Activated gamma-delta T cell treated with anti-CD3 and anti-CD28 coated beads, Interleukin-2, amount 50 U/mL, for 16 hours (primary cell): ENCODE measurements at places on chromosomes 3 and 15.

- DNase-seq = no peak
Measured at GRCh38 chr3:166554023-166554422, 716.8 kb upstream of the BCHE start.

GRCh38 chr15:86001200-86001599, 78.5 kb upstream of the AGBL1 start:
- no peak for DNase-seq

DNA sequence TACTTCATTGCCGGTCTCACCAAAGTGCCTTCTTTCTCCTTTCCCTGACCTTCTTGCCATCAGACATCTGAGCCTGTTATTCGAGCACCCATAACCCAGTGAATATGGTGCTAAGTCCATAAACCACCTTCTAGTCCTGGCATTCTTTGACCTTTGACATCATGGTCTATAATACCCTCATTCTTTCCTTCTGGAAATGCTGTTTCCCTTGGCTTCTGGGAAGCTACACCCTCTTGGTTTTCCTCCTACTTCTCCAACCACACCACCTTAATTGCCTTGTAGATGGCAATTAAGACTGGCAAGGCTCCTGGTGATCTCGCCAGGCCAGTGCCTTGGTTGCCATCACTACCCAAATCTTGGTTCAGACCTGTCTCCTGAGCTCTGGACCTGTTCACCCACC, 56.1 kb upstream of the TRAK1 start:
- DNase-seq = no peak

DNA sequence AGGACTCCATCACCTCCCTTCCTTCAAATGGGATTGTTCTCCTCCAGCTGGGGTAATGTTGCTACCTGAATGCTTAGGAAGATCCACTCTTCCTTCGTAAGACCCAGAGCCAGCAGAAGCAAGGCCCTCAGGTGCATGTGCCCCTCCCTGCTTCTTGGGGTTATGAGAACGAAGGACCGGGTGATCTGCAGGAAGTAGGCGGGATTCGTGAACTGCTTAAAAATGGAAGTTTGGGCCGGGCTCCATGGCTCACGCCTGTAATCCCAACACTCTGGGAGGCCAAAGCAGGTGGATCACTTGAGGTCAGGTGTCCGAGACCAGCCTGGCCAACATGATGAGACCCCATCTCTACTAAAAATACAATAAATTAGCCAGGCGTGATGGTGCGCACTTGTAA, 8.0 kb downstream of the TLR9 start:
- DNase-seq = no peak

- DNase-seq = no peak
Measured at GRCh38 chr3:16061491-16061890, 113.0 kb upstream of the GALNT15 start.

DNA sequence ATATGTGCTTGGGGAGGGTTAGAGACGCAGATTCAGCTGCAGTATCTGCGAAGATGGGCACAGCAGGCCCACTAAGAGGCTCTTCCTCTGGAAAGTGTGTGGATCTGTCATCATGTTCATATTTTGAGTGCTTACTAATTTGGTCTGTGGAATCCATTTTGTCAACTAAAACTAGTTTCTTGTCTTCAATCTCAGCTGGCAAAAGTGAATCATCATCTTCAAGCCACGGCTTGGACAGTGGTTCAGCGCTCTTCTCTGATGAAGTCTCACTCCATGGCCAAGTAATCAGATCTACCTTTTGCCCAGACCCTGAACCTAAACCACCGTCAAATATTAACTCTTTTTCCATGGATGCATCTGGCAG, 76.2 kb downstream of the IMPG2 start:
- DNase-seq = no peak

GRCh38 chr3:178851564-178851963, 220.0 kb downstream of the ZMAT3 start:
- DNase-seq = no peak

GRCh38 chr15:67405208-67406191, 115.4 kb upstream of the C15orf61 start:
- no peak for DNase-seq

DNA sequence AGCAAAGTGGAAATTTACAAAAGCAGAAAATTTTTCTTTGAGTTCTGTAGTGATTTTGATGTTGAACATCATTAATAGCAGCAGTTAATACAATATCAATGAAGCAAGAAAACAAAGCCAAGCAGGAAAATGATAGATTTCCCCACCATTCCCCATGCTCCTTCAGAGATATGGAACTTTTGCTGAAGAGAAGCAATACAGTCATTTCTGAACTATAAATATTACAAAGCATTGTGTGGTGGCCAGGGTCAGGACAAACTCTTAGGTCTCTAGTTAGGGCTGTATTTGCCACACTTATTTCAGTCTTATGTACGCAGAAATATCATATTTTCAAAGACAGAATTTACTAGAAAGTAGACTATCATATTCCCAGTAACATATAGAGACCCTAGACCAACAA, 88.8 kb upstream of the P3H2 start:
- no peak for DNase-seq

DNA sequence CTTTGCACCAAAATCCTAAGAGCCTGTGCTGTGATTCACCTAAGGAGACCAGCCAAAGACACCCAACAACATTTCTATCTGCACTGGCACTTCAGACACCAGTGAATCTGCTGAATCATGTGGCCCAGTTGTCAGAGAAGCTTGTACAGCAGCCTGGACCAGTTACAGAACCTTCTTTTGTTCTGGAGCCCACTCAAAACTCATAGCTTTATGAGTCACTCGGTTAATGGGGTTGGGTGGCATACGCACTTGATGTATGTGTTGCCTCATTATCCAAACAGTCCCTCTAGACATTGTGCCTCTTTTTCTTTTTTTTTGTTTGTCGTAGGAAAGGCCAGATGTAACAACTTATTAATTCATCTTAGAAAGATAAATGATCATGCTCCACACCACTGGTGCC, 25.6 kb upstream of the GOLGA6L2 start:
- DNase-seq = no peak

DNA sequence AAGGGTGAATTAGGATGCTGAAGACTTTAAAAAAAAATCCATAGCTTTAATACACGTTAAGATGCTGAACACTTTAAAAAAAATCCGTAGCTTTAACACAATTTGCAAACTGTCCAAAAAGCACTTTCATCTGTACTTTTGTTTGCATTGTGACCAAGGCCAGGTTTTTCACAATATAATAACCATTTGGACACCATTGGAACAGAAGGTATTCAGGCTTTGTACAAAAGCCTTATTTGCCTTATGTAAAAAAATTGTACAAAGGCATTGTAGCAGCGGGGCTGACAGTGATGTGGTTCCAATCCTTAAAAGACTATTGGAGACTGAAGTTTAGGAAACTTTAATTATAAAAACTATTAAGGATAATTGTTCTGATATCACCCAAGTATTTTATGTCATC, 15.2 kb upstream of the ICE2 start:
- DNase-seq = no peak

- peak; percentile 24 for DNase-seq
Measured at GRCh38 chr15:64634027-64634426, 141.4 kb downstream of the RBPMS2 start.

- no peak for DNase-seq
Measured at GRCh38 chr3:23439080-23439479, 236.0 kb downstream of the UBE2E2 start.

- DNase-seq = no peak
Measured at GRCh38 chr15:58016581-58017175, 48.8 kb downstream of the ALDH1A2 start.

GRCh38 chr3:142633073-142633472, 36.9 kb downstream of the PLS1 start:
- no peak for DNase-seq

- no peak for DNase-seq
Measured at GRCh38 chr3:165078293-165078692, at the start of gene SI. TSS of gene SI (minus strand) at chr3:165078496. CDS start at chr3:165076012, 2,484 bp downstream.

DNA sequence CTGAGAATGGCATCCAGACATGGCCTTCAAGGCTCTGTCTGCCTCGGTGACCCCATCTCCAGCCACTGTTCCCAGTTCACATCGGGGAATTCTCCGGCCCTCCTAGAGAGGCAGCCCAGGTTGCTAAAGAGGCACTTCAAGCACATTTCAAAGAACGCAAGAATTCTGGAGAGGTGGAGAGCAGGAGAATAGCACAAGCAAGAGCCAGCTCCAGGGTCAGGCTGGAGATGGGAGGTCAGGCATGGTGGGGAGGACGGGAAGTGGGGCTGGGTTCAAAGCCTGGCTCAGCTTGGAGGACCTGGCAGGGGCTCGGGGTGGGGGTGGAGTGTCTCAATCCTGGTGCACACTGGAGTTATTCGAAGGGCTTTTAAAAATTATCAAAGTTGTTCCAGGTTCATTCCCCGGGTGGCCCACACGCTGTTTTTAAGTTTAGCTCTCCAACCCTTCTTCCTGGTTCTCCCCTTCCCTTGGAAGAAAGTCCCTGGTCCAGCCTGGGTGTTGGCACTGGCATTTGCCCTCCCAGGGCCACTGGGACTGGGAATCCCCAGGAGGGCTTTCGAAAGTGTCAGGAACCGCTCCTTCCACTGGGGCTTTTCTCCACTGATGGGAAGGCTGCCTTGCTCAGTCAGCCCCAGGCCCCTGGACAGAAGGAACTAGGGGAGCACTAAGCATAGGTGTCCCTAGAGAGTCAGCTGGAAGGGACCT, 35.8 kb downstream of the ZNF710 start:
- DNase-seq = no peak

GRCh38 chr15:96728591-96728990, 398.1 kb downstream of the NR2F2 start:
- no peak for DNase-seq

DNA sequence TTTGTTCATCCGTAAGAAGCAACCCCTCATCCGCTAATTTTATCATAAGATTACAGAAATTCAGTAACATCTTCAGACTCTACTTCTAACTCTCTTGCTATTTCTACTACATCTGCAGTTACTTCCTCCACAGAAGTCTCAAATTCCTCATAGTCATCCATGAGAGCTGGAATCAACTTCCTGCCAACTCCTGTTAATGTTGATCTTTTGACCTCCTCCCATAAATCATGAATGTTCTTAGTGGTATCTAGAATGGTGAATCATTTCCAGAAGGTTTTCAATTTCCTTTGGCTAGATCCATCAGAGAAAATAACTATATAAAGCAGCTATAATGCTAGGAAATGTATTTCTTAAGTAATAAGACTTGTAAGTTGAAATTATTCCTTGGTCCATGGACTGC, 115.1 kb downstream of the TAFA4 start:
- no peak for DNase-seq

DNA sequence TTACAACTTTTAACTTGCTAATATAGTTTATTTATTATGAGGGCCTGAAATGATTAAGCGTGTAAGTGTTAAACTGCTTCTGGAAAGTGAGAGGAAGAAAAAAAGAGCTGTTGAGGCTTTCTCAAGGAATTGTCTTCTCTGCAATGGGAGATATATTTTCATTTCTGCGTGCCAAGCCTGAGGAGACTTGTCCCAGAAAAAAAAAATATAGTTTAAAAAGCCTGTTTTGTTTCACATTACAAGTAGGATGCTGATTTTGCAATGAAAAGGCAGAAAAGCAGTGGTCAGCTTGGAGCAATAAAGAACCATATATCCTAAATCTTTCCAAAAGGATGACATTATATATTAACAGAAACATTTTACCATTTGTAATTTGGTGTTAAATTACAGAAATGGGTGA, 115.5 kb downstream of the GMNC start:
- DNase-seq = no peak

DNA sequence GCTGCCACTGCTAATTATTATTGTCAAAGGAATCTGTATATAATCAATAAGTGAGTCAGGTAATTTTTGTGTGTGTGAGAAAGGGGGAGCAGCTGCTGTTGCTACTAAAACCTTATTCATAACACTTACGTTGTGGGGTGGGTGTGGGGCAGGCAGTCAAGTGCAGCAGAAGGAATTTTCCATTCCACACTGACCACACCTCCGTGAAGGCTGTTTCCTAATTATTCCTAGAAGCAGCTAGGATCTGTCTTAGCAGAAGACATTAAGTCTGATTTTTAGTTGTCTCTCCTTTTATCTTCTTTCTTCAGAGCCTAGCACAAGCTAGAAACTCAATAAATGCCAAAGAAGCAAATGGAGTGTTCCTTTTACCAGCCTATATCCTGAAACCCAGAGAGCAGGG, 4.0 kb upstream of the U2SURP start:
- DNase-seq = no peak

DNA sequence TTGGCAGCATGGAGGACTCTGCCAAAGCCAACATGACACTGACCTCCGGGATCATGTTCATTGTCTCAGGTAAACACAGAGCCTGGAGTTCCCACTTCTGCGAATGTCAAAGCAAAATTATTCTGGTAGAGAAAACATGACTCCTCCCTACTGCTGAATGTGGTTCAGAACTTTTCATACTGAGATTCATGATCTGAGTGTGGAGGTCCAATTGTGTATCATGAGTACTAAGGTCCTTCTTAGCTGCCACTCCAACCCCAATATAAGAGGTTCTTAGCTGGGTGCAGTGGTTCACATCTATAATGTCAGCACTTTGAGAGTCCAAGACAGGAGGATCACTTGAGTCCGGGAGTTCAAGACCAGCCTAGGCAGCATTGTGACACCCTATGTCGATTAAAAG, 13.8 kb downstream of the CLDN18 start:
- DNase-seq = no peak

DNA sequence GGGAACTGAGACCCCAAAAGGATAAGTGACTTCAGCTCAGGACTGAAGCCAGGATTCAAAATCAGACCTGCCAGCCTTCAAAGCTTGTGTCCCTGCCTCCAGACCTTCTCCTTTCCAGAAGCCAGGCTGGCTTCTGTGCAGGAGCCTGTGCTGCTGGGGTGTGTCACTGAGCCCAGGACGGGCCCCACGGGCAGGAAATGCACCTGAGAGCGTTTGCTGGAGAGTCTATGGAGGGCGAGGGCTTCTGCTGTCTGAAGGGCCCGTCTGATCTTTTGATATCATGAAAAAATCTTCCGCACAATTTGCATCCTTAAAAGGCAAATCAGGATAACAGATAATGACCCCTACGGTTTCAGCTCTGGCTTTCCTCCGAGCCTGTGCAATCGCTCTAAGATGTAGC, 125.4 kb downstream of the FAM43A start:
- no peak for DNase-seq

GRCh38 chr3:41960826-41961750, 815 bp downstream of the ULK4 start:
- peak; percentile 22 for DNase-seq

DNA sequence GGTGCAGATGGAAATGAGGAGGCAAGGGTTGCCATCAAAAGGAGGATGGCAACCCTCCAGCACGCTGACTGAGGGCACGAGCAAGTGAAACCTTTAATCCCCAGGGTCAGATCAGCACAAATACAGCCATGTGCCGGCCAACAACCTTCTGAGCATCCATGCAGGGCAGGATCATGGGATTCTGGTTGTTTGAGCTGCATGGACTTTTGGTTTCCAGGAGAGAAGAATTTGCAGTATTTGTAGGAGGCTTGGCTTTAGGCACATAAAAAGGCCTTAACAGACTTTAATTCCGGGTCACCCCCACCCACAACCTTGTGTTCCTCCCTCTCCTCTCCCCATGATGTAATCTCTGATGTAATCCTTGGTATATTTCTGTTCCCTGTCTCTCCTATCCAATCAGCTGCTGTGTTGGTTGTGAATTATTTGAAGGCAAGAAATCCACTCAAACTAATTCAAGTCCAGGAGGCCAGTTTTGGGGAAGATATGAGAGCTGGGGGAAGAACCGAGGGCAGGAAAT, 254.3 kb downstream of the SHQ1 start:
- no peak for DNase-seq

GRCh38 chr3:16132190-16132589, 42.3 kb upstream of the GALNT15 start:
- no peak for DNase-seq
